ENCODE measurements at places on chromosomes 2 and 18.
A peak's percentile ranks its signal among the peaks of the same experiment; 100 is the strongest.

DNA sequence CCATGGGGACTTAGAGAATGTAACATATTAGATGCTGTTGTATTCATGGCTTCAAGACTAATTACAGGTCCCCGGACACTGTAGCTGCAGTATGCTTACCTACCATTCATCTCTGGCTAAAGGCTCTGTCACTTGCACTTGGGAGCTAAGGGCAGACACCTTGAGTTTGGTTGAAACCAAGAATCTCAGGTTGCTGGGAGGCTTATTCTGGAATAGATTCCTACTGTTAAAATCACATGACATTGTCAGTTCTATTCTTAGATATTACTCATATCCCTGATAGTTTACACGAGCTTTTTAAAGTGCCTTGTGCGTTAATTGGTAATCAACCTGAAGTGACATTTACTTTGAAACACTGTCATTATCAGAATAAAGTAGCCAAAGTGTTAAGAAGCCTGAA is 73.0 kb upstream of the EPB41L5 start:
- DNase-seq, result no peak

- peak; percentile 32 for DNase-seq
Observed at GRCh38 chr18:62107881-62108280, 79.0 kb downstream of the PIGN start.

DNA sequence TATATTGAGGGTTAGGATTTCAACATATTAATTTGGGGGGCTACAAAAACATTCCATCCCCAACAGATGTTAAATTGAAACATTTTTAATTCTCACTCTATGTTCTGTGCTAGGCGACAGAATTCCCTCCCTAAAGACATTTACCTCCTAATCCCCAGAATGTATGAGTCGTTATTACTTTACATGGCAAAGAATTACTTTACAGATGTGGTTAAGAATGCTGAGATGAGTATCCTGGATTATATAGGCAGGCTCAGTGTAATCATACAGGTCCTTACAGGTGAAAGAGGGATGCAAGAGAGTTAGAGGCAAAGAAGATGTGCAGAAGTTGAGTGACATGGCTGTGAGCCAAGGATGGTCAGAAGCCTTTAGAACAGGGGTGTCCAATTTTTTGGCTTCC is 974.1 kb upstream of the ACVR2A start:
- no peak for DNase-seq

DNA sequence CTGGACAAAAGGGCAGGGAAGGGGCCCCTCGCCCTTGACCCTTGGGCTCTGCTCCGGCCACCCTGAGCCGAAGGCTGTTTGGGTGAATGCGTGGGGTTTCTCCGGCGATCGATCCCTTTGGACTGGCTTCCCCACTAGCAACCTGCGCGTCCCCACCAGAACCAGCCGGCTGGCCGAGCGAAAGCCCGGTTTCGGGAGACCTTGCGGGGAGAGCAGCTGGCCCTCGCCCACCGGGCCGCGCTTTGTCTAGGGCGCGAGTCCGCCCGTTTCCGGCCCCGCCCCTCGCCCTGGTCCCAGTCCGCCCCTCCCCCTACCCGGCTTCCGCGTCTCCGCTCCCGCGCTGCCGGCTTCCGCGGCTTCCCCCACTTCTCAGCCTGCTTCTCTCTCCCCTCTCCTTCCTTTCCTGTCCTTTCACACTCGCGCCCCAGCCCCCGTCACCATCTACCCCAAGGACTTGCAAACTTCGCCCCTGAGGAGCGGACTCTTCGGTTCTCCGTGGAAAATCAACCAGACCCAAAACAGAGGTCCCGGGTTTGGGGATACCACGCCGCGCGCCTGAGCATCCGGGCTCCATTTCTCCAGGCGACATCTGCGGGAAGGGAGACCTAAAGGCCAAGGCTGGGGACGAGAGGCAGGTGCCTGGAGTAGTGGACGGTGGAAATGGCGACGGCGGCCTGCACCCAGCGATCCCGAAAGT is 48.0 kb upstream of the ATP6V1B1 start:
- peak; percentile 26 for DNase-seq

DNA sequence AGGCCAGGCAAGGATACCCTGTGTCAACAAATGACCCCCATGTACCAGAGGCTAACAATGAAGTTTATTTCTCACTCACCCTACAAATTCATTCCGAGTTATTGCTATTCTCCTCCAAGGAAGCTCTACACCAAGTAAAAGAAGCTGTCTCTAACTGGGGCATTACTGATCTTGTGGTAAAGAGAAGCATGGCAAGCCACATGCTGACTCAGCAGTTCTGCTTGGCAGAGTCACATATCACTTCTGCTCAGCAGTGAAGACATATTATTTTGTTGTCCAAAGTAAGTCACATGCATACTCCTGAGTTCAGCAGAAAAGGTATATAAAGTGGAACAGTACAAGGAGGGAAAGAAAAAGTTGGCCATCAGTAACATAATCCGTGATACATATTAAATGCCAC is 315.8 kb downstream of the GULP1 start:
- DNase-seq, result peak; percentile 5

GRCh38 chr2:104976603-104977120 is 61.2 kb upstream of the MRPS9 start:
- peak; percentile 91 for DNase-seq

- no peak for DNase-seq
Observed at GRCh38 chr2:187495324-187495723, 47.3 kb upstream of the CALCRL start.

- DNase-seq, result peak; percentile 66
Observed at GRCh38 chr2:86396291-86396785, 44.8 kb upstream of the KDM3A start.

DNA sequence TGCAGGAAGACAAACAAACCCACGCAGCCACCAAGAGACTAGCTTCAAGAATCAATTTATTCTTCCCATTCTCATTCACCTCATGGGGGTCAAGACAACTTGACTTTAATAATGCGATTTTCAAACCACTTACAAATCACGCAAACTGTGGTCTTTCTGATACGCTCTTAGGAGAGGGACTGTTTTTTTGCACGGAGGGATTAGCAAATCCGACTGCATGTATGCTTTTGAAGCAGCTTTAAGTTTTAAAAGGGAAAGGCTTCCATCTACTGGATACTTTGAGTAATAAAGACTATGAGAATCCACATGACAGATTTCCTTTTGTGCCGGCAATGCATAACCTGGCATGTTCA is 322.9 kb upstream of the KCNJ3 start:
- peak; percentile 52 for DNase-seq

- no peak for DNase-seq
Observed at GRCh38 chr2:212548455-212548819, 9.8 kb upstream of the ERBB4 start.

GRCh38 chr18:41992066-41992465 is 37.0 kb downstream of the PIK3C3 start:
- DNase-seq, result peak; percentile 59

- DNase-seq, result no peak
Observed at GRCh38 chr2:234595829-234596228, 98.9 kb upstream of the ARL4C start.

DNA sequence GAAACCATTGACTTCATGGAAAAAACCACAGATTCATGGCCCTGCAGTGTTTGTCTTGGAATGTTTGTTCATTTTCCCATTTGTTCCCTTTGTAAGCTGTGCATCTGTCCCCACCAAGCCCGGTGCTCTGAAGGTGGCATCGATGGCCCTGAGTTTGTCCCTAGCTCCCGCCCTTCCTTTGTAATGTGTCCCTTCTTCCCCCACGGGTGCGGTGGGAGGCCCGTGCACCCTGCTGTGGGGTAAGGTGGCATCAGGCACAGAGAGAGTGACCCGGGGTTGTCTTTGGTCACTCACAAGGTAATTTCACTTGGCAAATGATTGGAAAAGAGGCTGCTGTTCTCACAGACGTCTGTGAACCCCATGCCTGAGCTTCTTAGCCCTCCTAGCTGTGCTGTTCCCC is 28.7 kb downstream of the KLHL29 start:
- DNase-seq, result no peak
